Fibroblast of lung (primary cell): ENCODE measurements at places on chromosomes 6 and 20. TPM values are rescaled to one million over a fixed set of nuclear protein-coding genes. Genes with fewer than 3 reads are reported as not detected.

BCL2L1 gene
- 50.8 and 77.1 TPM in 2 replicates for total RNA-seq

EDN1 gene
- 0.17 and 0.26 TPM in 2 replicates for total RNA-seq

TINAG gene
- total RNA-seq = not detected in 2 replicates

TM9SF4 gene
- total RNA-seq = 22.3 and 33.5 TPM in 2 replicates

C6orf132 gene
- total RNA-seq = 1.0 and 1.2 TPM in 2 replicates

GRM1 gene
- total RNA-seq = under 0.01 and 0.17 TPM in 2 replicates

OOEP gene
- 0.17 TPM in 1 of 2 replicates, not detected in the other for total RNA-seq

LPA gene
- total RNA-seq = not detected in 2 replicates

MYB gene
- under 0.01 TPM in 1 of 2 replicates, not detected in the other for total RNA-seq

MEA1 gene
- 52.1 and 60.9 TPM in 2 replicates for total RNA-seq

MEP1A gene
- not detected in 2 replicates for total RNA-seq

FAM217A gene
- total RNA-seq = not detected in 2 replicates

RUNX2 gene
- total RNA-seq = 2.1 and 4.5 TPM in 2 replicates

RPP40 gene
- 12.1 and 27.6 TPM in 2 replicates for total RNA-seq

DEFB124 gene
- total RNA-seq = not detected in 2 replicates

MUC21 gene
- not detected in 2 replicates for total RNA-seq

HLA-DMB gene
- total RNA-seq = 0.51 and 0.83 TPM in 2 replicates

ATP9A gene
- total RNA-seq = 53.7 and 96.3 TPM in 2 replicates

CST5 gene
- not detected in 2 replicates for total RNA-seq

ZSCAN31 gene
- 5.0 and 5.9 TPM in 2 replicates for total RNA-seq

ZNF831 gene
- not detected in 2 replicates for total RNA-seq

RTN4IP1 gene
- 5.9 and 8.4 TPM in 2 replicates for total RNA-seq

SLC32A1 gene
- total RNA-seq = not detected in 2 replicates

C6orf163 gene
- total RNA-seq = 1.8 and 2.8 TPM in 2 replicates

MED23 gene
- total RNA-seq = 24.7 and 27.4 TPM in 2 replicates

ENPP5 gene
- 2.3 and 2.5 TPM in 2 replicates for total RNA-seq

PFDN6 gene
- 39.8 and 43.1 TPM in 2 replicates for total RNA-seq

SGK2 gene
- total RNA-seq = 0.26 and 0.66 TPM in 2 replicates

HNF4A gene
- total RNA-seq = not detected in 2 replicates

NKX2-2 gene
- total RNA-seq = not detected in 2 replicates

ALDH8A1 gene
- 0.26 and 0.50 TPM in 2 replicates for total RNA-seq

SLC22A7 gene
- not detected in 2 replicates for total RNA-seq

IDH3B gene
- 77.0 and 86.0 TPM in 2 replicates for total RNA-seq

PDSS2 gene
- 11.3 and 12.1 TPM in 2 replicates for total RNA-seq

ASIP gene
- not detected in 2 replicates for total RNA-seq

DAAM2 gene
- 25.9 and 41.5 TPM in 2 replicates for total RNA-seq

SYNDIG1 gene
- 0.17 and 0.51 TPM in 2 replicates for total RNA-seq

PRSS16 gene
- total RNA-seq = not detected in 2 replicates

CNR1 gene
- under 0.01 TPM in 1 of 2 replicates, not detected in the other for total RNA-seq
